IMR-90 (cell line): ENCODE measurements at places on chromosomes 5 and 9.

DNA sequence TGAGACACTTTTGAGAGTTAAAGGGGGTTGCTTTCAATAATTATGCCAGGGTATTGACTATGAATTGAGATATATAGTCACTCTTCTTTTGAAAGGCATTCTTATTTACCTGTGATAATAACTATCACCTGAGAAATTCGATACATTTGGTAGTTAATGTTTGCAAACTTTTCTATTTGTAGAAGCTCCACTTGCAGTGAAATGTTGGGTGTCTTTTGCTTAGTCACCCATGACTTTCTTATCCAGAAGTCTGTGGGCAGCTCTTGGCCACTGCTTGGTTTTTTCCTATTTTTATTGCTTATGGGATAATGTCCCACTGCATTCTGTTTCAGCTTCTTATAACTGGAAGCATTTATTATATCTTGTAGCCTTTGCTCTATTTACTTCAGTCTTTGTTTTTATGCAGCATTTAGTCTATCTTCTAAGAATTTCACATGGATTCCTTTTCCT, 3.9 kb downstream of the MACIR start:
- peak; percentile 32 for DNase-seq

GRCh38 chr9:7402334-7403027, 397.1 kb downstream of the DMAC1 start:
- no peak for DNase-seq

GRCh38 chr9:136568288-136569081, 22.6 kb upstream of the NOTCH1 start:
- no peak for DNase-seq

GRCh38 chr9:101668421-101668820, 70.0 kb downstream of the GRIN3A start:
- no peak for DNase-seq

- no peak for DNase-seq
These were observed 14.7 kb downstream of the NADK2 start for GRCh38 chr5:36227046-36227445.

- DNase-seq: no peak
These were observed 33.3 kb downstream of the MTRR start for GRCh38 chr5:7902201-7902600.

- no peak for DNase-seq
These were observed 44.8 kb upstream of the SLC1A3 start for GRCh38 chr5:36561601-36562000.

DNA sequence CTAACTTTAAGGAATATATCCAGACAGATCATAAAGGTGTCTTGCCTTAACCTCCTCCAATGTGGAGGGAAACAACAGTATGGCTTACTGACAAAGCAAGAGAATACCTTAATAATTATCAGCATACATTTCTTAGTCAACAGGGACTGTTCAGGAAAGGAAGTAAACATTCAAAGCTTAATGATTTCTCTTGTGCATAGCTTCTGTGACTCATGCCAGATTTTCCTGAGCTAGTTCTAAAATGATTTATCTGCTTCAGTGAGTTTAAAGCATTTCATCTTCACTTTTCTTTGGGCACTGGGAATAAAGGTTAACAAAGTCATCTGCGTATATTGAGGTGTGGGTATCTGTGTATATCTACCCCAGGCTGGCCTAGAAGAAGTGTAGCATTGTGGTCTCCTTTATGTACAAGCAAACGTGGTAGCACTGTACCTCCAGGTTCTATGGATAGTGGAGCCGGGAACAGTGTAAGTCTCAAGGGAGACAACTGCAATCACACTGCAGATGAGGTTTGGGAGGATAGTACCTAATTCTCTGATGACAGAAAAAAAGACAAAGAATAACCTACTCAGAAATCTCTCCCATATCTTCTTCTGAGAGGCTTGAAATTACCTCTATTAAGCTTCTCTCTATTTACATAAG, 284.1 kb downstream of the HCN1 start:
- DNase-seq: peak; percentile 22

GRCh38 chr5:90424245-90424644, 14.7 kb upstream of the CETN3 start:
- DNase-seq: no peak

DNA sequence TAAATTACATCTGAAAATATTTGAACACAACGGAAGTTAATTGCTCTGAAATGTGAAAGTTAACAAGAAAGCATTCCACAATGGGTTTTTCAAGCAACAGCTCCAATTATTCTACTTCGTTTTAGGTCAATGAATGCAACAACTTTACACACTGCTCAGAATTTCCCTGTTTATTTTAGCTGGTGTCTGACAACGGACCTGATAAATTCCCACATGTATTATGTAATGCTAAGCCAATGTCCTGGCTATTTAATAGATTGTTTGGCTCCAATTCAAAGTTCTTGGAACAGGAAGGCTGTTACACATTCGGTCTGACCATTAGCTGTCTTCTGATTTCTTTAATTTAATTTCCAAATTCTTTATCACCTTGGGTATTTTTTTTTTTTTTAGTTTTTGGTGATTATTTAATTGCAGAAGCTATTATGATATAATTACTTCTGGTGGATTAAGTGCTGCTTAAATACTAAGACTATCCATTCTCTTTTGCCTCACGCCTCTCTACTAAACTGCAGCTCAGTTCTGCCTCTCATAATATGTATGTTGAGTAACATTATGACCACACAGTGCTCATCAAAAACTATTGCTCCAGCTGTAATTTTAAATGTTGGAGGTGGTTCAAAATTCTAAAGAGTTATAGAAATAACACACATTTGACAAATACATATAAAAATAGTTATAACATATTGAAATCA, 57.9 kb downstream of the MEF2C start:
- DNase-seq: peak; percentile 67

DNA sequence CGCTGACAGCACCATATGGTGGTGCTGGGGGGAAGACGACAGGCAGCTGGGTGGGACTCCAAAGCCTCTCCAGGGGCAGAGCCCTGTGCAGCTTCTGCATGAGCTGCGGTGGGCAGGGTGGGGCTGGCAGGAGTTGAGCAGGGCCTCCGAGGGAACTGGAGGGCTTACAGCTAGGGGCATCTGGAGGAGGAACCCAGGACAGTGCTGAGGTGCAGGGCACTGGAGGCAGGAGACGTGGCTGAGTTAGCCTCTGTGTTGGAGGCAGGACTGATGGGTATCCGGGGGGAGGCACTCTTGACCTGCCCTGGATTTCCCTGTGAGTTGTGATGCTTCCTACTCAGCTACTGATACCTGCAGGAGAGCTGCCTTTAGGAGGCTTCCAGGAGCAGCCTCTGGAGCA, 45.0 kb downstream of the TENT4A start:
- DNase-seq: no peak

GRCh38 chr5:80125962-80126480, 90.9 kb downstream of the THBS4 start:
- DNase-seq: peak; percentile 48

GRCh38 chr5:157994906-157995519, 136.1 kb upstream of the CLINT1 start:
- peak; percentile 54 for DNase-seq

DNA sequence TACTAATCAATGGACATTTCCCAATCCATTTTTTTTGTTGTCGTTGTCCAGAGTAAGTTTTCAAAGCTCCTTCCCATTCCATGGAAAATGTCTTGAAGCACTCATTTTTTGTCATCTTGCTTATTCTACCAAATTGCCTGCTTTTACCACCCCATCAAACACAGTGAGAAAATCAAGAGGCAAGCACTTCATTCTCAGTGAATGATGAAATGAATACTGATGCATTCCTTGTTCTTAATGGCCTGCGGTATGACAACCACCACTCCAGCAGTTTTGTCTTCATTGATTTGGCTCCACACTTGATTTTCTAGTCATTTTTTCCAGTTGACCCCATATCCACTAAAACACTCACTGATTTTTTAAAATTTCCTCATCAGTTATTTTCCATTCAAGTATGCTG, 193.5 kb upstream of the ANKH start:
- DNase-seq: no peak

- DNase-seq: no peak
These were observed 89.7 kb upstream of the PRLR start for GRCh38 chr5:35320029-35320428.

GRCh38 chr5:72440207-72440638, 67.0 kb downstream of the ZNF366 start:
- DNase-seq: no peak
